ENCODE measurements at places on chromosomes 5 and 9.

GRCh38 chr5:14143841-14144585 is 871 bp downstream of the TRIO start:
- DNase-seq = peak; percentile 14

GRCh38 chr9:71778085-71778484 is 9.8 kb upstream of the CEMIP2 start:
- DNase-seq = no peak

DNA sequence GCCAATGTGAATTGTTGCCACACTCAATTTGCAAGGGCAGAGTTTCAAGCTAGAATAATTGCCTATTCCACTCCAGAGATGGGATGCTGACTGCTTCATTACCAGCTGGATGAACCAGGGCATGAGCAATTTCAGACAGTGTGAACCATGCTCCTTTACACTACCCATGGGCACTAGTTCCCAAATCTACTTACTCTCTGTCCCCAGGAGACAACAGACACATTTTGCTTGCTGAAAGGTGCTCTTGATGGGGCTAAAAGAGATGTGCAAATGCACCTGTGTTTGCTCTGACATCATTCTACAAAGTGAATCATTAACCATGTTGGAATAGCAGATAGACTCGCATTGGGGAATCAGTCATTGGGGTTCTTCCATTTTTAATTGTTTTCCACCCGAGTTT is 522.3 kb upstream of the NUDT12 start:
- DNase-seq = no peak

GRCh38 chr5:115977096-115977495 is 14.8 kb downstream of the LVRN start:
- DNase-seq = no peak

GRCh38 chr5:126384985-126385384 is 38.2 kb upstream of the GRAMD2B start:
- no peak for DNase-seq

- no peak for DNase-seq
These were observed 86.7 kb downstream of the GPR21 start for GRCh38 chr9:123120131-123120530.
